ENCODE measurements at places on chromosomes 6 and 20. TPM values are rescaled to one million over a fixed set of nuclear protein-coding genes. Genes with fewer than 3 reads are reported as not detected.

Gene PRRT1
- total RNA-seq: 2.1 TPM

Gene TDRD6
- 0.21 TPM for total RNA-seq

Gene ENPP3
- 0.64 TPM for total RNA-seq

Gene ANKRD6
- 70.9 TPM for total RNA-seq

Gene EYS
- total RNA-seq: not detected

Gene C4A
- total RNA-seq: 6.1 TPM

Gene LCA5
- 3.6 TPM for total RNA-seq

Gene OTOR
- total RNA-seq: 4.5 TPM

Gene SYNCRIP
- total RNA-seq: 96.8 TPM

Gene SPTLC3
- total RNA-seq: 0.41 TPM

Gene NUP153
- total RNA-seq: 39.0 TPM

Gene BLOC1S5
- 13.2 TPM for total RNA-seq

Gene C6orf52
- 1.6 TPM for total RNA-seq

Gene RSPH9
- total RNA-seq: not detected

Gene PDE10A
- 11.5 TPM for total RNA-seq

Gene ANKRD66
- total RNA-seq: not detected

Gene ATP9A
- 30.6 TPM for total RNA-seq

Gene ITCH
- total RNA-seq: 46.8 TPM

Gene NKX2-4
- not detected for total RNA-seq

Gene TRIM26
- total RNA-seq: 27.1 TPM

Gene ARMC2
- total RNA-seq: 6.3 TPM

Gene MTG2
- 20.2 TPM for total RNA-seq

Gene BPIFB2
- not detected for total RNA-seq

Gene PHF1
- 60.0 TPM for total RNA-seq

Gene SLC12A5
- 8.8 TPM for total RNA-seq

Gene KHDC1
- 2.6 TPM for total RNA-seq

Gene TMEM244
- total RNA-seq: not detected

Gene OPRL1
- total RNA-seq: 10.2 TPM

Gene FAM83C
- total RNA-seq: not detected

Gene TPX2
- total RNA-seq: 27.2 TPM

Measured in endothelial cell (in vitro differentiated cells).